ENCODE measurements at places on chromosomes 2 and 18. TPM values are rescaled to one million over a fixed set of nuclear protein-coding genes. Genes with fewer than 3 reads are reported as not detected.

Gene SPDYA
- 2.8 TPM for total RNA-seq

Gene PDE11A
- total RNA-seq: 0.25 TPM

Gene LOXHD1
- total RNA-seq: not detected

Gene APLF
- total RNA-seq: 6.3 TPM

Gene HOXD3
- not detected for total RNA-seq

Gene GPR17
- not detected for total RNA-seq

Gene POTEJ
- not detected for total RNA-seq

Gene ALK
- total RNA-seq: not detected

Gene POTEI
- total RNA-seq: not detected

Gene POTEC
- total RNA-seq: not detected

Gene CXXC1
- 136 TPM for total RNA-seq

- H3K4me1 ChIP-seq: peaks cover 23% of the 10 kb centered on the region
- H3K36me3 ChIP-seq: no peaks in the 10 kb centered on the region
Measured at GRCh38 chr2:86441392-86441881, 266 bp downstream of the KDM3A start.

GRCh38 chr18:54975598-54975997 is 16.3 kb upstream of the CCDC68 start:
- no peak overlapping the region for H3K4me3 ChIP-seq
- H3K27ac ChIP-seq: no peak overlapping the region
- no peaks in the 10 kb centered on the region for H3K36me3 ChIP-seq
- H3K27me3 ChIP-seq: peaks cover 6% of the 10 kb centered on the region

DNA sequence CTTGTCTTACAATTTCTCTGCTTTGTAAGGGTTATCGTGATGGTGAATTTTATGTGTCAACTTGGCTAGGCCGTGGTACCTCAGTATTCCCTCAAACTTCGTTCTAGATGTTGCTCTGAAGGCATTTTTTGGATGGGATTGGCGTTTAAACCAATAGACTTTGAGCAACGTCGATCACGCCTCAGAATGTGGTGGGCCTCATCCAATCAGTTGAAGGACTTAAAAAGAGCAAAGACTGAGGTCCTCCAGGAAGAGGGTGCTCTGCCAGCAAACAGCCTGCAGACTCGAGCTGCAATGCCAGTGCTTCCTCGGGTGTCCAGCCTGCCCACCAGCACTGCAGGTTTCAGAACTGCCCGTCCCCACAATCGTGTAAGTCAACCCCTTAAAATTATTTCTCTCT is 145.8 kb upstream of the SALL3 start:
- no peak overlapping the region for H3K4me3 ChIP-seq
- no peaks in the 10 kb centered on the region for H3K36me3 ChIP-seq
- no peaks in the 10 kb centered on the region for H3K27me3 ChIP-seq
- DNase-seq: no peak
- H3K4me1 ChIP-seq: no peaks in the 10 kb centered on the region

DNA sequence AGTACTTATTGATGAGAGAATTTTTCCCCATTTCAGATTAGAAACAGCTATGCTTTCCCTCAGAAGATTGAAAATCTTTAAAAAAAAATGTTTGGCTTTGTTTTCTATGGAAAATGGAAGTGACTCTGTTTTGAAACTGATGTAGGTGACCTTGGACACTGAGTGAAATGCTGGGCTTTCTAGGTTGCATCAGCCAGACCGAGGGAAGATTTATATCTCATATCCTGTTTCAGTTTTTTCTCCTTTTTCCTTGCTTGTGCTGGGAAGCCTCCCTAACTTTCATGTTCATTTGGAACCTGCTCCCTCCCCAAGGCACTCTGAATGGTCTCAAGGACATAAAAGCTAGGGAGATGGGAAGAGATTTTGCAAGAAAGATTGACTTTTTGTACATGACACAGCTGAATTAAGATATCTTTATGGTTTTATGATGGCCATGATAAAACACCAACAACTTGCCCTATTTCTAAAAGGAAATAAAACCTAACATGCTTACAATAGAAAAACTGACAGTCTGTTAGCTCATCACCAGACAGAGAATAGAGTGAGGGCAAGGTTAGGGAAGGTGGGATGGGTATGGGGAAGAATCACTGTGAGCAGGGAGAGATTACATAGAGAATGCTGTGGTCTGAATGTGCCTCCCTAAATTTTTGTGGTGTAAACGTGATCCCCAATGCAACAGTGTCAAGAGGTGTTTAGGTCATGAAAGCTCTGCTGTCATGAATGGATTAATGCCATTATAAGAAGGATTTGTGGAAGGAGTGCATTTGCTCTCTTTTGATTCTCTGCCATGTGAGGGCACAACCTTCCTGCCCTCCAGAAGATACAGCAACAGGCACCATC is 249.7 kb downstream of the TPGS2 start:
- H3K4me1 ChIP-seq: no peaks in the 10 kb centered on the region
- H3K36me3 ChIP-seq: no peaks in the 10 kb centered on the region
- no peaks in the 10 kb centered on the region for H3K27me3 ChIP-seq
- H3K27ac ChIP-seq: no peak overlapping the region
- H3K4me3 ChIP-seq: no peak overlapping the region

- no peaks in the 10 kb centered on the region for H3K4me1 ChIP-seq
- no peak for DNase-seq
- no peaks in the 10 kb centered on the region for H3K27me3 ChIP-seq
- H3K27ac ChIP-seq: no peak overlapping the region
- H3K36me3 ChIP-seq: no peaks in the 10 kb centered on the region
- H3K4me3 ChIP-seq: no peak overlapping the region
Measured at GRCh38 chr2:239178954-239179353, 221.9 kb downstream of the HDAC4 start.

GRCh38 chr2:241062389-241063092 is 39.5 kb downstream of the MTERF4 start:
- H3K36me3 ChIP-seq: no peaks in the 10 kb centered on the region
- no peak for DNase-seq
- no peak overlapping the region for H3K4me3 ChIP-seq

DNA sequence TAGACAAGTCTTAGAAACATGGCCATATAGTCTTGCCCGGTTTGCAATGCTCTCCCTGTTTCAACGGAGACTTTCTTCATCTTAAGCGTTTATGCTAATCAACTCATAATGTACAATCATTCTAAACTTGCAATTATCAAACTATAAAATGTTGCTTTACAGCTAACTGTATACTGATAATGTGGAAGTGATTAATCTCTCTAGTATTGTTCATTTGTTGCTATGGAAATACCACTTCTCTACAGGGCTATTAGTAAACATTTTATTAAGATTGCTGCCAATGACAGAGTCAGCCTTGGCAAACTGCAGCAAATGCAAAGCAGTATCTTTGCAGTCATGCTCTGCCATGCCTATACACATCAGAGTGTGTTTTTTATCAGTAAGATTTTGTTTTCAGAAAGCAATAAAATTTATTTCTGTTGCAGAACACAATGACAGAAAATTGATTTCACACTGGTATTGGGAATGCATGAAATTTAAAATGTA is 1201.8 kb upstream of the CDH2 start:
- DNase-seq: no peak
- no peak overlapping the region for H3K27ac ChIP-seq
- no peak overlapping the region for H3K4me3 ChIP-seq

GRCh38 chr2:160469164-160469563 is 24.4 kb downstream of the RBMS1 start:
- no peak for DNase-seq
- no peak overlapping the region for H3K27ac ChIP-seq
- no peaks in the 10 kb centered on the region for H3K27me3 ChIP-seq
- no peak overlapping the region for H3K4me3 ChIP-seq
- H3K4me1 ChIP-seq: no peaks in the 10 kb centered on the region

- no peak overlapping the region for H3K27ac ChIP-seq
- H3K4me3 ChIP-seq: no peak overlapping the region
- H3K36me3 ChIP-seq: no peaks in the 10 kb centered on the region
- no peaks in the 10 kb centered on the region for H3K27me3 ChIP-seq
- no peaks in the 10 kb centered on the region for H3K4me1 ChIP-seq
- peak; percentile 36 for DNase-seq
Measured at GRCh38 chr2:72579591-72580180, 246.1 kb downstream of the EXOC6B start.

GRCh38 chr18:51030537-51031258 is 685 bp downstream of the SMAD4 start:
- H3K27ac ChIP-seq: peak overlapping the region; percentile 78
- no peak for DNase-seq
- peak overlapping the region; percentile 74 for H3K4me3 ChIP-seq
- H3K4me1 ChIP-seq: peaks cover 49% of the 10 kb centered on the region
- no peaks in the 10 kb centered on the region for H3K27me3 ChIP-seq

DNA sequence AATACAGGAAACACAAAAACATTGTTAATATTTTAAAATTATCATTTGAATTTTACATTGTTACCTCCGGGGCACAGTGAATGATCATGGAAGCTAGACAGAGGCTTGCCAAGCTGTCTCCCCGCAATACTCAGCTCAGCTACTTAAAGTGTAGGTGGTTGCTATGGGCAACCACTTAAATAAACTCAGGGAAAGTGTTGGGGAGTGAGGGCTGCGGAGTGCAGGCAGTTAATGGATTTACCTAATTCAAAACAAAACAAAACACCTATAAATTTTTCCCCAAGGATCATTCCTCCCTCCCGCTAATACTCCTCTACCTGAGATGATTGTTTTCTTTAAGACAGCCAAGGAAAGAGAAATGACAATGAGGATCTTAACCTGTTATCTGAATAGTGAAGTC is 349.5 kb downstream of the TGIF1 start:
- H3K4me1 ChIP-seq: no peaks in the 10 kb centered on the region
- no peaks in the 10 kb centered on the region for H3K36me3 ChIP-seq
- no peak for DNase-seq
- no peaks in the 10 kb centered on the region for H3K27me3 ChIP-seq

- H3K27me3 ChIP-seq: no peaks in the 10 kb centered on the region
- DNase-seq: no peak
- H3K36me3 ChIP-seq: no peaks in the 10 kb centered on the region
- no peak overlapping the region for H3K27ac ChIP-seq
Measured at GRCh38 chr2:151230627-151231140, 31.0 kb downstream of the RBM43 start.

GRCh38 chr2:236047886-236048540 is 120.2 kb downstream of the GBX2 start:
- H3K36me3 ChIP-seq: no peaks in the 10 kb centered on the region
- no peak overlapping the region for H3K27ac ChIP-seq
- no peaks in the 10 kb centered on the region for H3K27me3 ChIP-seq
- DNase-seq: no peak
- H3K4me1 ChIP-seq: no peaks in the 10 kb centered on the region

- no peak overlapping the region for H3K27ac ChIP-seq
- H3K36me3 ChIP-seq: no peaks in the 10 kb centered on the region
- DNase-seq: no peak
- H3K4me1 ChIP-seq: no peaks in the 10 kb centered on the region
- no peak overlapping the region for H3K4me3 ChIP-seq
Measured at GRCh38 chr2:183010112-183010511, 28.1 kb downstream of the NCKAP1 start.

GRCh38 chr2:116747103-116747502 is 1067.4 kb upstream of the DDX18 start:
- H3K4me1 ChIP-seq: no peaks in the 10 kb centered on the region
- no peak for DNase-seq
- H3K36me3 ChIP-seq: no peaks in the 10 kb centered on the region
- no peak overlapping the region for H3K27ac ChIP-seq
- no peak overlapping the region for H3K4me3 ChIP-seq

GRCh38 chr2:8549273-8549922 is 132.5 kb upstream of the ID2 start:
- no peaks in the 10 kb centered on the region for H3K36me3 ChIP-seq
- H3K27me3 ChIP-seq: no peaks in the 10 kb centered on the region
- H3K27ac ChIP-seq: no peak overlapping the region
- DNase-seq: no peak
- H3K4me3 ChIP-seq: no peak overlapping the region

DNA sequence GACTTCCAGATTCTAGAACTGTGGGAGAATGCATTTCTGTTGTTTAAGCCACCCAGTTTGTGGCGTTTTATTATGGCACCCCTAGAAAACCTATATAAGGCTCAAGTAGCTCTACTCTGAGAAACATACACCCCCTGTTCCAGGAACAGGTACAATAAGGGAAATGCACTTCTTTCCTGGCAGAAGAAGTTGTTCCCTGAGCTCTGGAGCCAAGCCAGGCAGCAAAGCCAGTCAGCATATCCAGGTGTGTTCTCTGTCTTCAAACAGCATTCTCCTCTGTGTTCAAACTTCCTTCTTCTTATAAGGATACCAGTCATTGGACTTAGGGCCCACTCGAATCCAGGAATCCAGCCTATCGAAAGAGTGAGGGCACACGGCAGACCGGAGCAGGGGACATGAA is 96.5 kb downstream of the TPGS2 start:
- no peak overlapping the region for H3K4me3 ChIP-seq
- H3K36me3 ChIP-seq: no peaks in the 10 kb centered on the region
- peaks cover 8% of the 10 kb centered on the region for H3K4me1 ChIP-seq
- no peak overlapping the region for H3K27ac ChIP-seq
- no peaks in the 10 kb centered on the region for H3K27me3 ChIP-seq
- no peak for DNase-seq

DNA sequence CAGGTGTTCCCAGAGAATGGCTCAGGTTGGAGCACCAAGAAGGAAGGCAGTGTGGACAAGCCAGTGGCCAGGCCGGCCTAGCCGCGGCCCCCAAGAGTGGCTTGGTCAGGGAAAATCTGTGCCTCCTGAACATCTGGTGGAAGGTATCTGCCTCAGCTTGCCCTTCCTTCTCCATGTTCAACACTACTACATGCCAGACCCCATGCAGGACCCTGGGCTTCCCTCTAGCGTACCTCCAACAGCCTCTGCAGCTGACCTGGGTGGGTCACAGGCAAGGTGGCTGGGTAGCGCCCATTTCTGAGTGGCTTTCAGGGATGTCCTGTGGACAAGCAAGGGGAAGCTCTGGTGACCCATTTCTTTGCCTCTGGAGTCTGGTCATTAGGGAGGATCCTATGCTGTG is 7.7 kb downstream of the WNT10A start:
- no peak overlapping the region for H3K27ac ChIP-seq
- H3K4me3 ChIP-seq: no peak overlapping the region
- DNase-seq: no peak
- H3K36me3 ChIP-seq: peaks cover 6% of the 10 kb centered on the region

GRCh38 chr18:23779696-23780303 is 90.5 kb downstream of the LAMA3 start:
- H3K4me1 ChIP-seq: no peaks in the 10 kb centered on the region
- H3K27me3 ChIP-seq: peaks cover 13% of the 10 kb centered on the region
- H3K4me3 ChIP-seq: no peak overlapping the region

- H3K36me3 ChIP-seq: no peaks in the 10 kb centered on the region
- no peak for DNase-seq
- H3K27me3 ChIP-seq: no peaks in the 10 kb centered on the region
- H3K27ac ChIP-seq: no peak overlapping the region
- H3K4me1 ChIP-seq: no peaks in the 10 kb centered on the region
Measured at GRCh38 chr18:26468931-26469340, 79.4 kb downstream of the KCTD1 start.
